ENCODE measurements at places on chromosomes 7 and 10.

GRCh38 chr7:85090143-85090542 is 96.7 kb downstream of the SEMA3D start:
- DNase-seq: no peak

GRCh38 chr10:35019041-35020024 is 70.8 kb downstream of the CUL2 start:
- DNase-seq: no peak

- DNase-seq: no peak
Measured at GRCh38 chr10:133359554-133359971, 1.7 kb upstream of the FUOM start.

GRCh38 chr10:131694781-131695495 is 205.9 kb upstream of the PPP2R2D start:
- DNase-seq: no peak

DNA sequence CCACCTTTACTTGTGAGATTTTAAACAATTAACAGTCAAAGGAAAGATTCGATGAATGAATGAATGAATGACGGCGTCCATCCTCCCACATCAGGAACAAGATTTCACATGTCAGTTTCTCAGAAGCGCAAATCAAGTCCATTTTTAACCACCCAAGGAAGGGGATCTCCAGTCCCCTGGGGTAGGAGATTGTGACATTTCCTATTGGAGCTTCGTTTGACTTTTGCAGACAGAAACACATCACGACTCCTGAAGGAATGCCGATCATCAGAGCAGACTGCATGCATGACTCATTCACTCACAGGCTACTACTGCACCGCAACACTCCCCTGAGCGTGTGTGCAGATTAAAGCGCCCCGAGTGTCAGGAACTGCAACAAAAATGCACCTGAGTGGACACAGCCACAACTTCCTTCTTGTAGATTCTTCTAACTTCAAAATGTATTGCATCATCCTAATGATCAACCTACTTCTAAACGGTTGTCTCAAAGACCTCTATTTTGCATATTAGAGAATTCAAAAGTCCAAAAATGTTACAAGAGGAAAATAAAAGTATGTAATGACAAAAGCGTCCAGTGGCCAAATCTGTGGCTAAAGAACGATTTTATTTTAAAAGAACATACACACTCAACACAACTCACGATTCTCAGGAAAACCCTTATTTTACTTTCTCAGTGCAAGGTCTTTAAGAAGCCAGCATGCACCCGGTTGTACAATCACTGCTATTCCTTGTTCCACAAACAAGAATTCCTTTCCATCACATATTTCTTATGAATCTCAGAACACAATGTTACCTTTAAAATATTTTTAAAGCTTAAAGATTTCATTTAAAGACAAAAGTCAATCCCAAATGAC is 172.6 kb downstream of the FAM107B start:
- DNase-seq: no peak

DNA sequence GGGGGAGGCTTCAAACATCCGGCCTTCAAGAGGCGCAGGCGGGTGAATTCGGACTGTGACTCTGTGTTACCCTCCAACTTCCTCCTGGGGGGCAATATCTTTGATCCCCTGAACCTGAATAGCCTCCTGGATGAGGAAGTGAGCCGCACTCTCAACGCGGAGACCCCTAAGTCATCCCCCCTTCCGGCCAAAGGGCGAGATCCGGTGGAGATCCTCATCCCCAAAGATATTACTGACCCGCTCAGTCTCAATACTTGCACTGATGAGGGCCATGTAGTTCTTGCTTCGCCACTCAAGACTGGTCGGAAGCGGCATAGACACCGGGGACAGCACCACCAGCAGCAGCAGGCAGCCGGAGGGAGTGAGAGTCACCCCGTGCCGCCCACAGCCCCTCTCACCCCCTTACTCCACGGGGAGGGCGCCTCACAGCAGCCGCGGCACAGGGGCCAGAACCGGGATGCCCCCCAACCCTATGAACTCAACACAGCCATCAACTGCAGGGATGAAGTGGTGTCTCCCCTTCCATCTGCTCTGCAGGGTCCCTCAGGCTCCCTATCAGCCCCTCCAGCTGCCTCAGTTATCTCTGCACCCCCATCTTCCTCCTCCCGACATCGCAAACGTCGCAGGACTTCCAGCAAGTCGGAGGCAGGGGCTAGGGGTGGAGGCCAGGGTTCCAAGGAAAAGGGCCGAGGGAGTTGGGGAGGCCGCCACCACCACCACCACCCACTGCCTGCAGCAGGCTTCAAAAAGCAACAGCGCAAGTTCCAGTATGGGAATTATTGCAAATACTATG is 1.1 kb downstream of the MEPCE start:
- DNase-seq: no peak

DNA sequence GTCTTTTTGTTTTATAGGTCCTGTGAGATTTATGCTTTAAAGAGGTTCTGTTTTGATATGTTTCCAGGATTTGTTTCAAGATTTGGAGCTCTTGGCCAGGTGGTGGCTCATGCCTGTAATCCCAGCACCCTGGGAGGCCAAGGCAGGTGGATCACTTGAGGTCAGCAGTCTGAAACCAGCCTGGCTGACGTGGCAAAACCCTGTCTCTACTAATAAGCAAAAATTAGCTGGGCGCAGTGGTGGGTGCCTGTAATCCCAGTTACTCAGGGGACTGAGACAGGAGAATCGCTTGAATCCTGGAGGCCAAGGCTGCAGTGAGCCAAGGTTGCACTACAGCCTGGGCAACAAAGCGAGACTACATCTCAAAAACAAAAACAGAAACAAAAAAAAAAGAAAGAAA is 8.3 kb upstream of the HYAL4 start:
- DNase-seq: no peak

GRCh38 chr7:94300176-94300835 is 94.4 kb upstream of the COL1A2 start:
- DNase-seq: no peak

- DNase-seq: no peak
Measured at GRCh38 chr10:80174641-80175395, 30.5 kb downstream of the ANXA11 start.

DNA sequence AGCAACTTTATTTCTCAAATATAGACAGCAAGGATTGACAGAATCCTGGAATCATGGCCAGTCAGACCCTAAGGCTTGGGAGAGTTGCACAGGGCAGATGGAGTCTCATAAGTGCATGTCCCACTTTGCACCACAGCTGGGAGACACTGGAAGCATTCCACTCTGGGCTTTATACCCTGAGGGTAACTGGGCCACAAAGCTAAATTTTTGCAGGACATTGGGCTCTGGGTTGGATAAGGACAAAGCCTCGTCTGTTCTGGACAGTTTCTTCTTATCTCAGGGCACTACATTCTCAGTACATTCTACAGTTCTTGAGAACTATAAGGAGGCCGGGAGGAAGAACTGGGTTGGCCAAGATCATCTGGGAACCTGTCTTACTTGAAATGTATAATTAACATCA is 158.3 kb upstream of the IGFBP3 start:
- DNase-seq: no peak

GRCh38 chr10:79176949-79177602 is 108.3 kb downstream of the ZMIZ1 start:
- no peak for DNase-seq

GRCh38 chr10:22646388-22646853 is 68.0 kb downstream of the PIP4K2A start:
- DNase-seq: no peak

DNA sequence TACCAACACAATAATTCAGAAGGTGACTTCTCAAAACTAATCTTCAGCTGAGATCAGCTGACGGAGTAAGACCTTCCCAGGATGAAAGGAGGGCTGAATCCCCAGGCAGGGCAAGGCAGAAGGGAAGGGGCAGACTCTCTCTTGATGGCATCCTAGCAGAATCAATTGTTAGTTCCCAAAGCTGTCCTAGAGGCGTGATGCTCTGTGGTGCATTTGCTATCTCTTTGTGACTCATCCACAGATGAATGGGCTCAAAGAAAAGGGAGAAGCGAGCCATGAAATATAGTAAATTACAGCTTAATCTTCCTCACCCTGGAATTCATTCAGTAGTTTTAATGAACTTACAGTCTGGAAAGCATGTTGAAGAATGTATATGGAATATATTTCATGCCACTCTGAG is 37.2 kb downstream of the PDE1C start:
- DNase-seq: no peak

DNA sequence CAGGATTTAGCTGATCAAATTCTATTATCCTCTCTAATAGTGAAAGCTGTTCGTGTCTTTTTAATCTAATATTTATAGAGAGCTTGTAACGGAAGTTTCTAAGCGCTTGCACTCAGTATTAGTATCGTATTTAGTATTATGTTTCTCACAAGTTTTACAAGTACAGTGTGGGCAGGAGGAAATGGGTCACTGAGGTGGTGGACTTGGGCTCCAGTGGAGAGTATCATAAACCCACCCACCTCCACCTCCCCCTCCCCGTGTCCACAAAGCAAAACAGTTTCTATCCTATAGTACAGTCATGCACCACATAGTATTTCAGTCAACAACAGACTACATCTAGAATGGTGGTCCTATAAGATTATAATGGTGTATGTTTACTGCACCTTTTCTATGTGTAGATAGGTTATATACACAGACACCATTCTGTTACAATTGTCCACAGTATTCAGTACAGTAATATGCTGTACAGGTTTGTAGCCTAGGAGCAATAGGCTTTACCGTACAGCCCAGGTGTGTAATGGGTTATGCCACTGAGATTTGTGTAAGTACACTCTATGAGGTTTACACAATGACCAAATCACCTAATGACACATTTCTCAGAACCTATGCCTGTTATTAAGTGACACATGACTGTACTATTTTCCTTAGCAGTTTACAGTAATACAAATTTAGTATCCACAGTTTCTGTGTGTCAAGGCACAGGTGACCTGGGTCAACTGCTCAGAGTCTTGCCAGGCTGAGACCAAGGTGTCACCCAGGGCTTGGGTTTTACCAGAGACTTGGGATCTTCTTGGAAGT is 1021.3 kb upstream of the C7orf33 start:
- DNase-seq: no peak

GRCh38 chr10:59175538-59176240 is 754 bp upstream of the PHYHIPL start:
- no peak for DNase-seq

- no peak for DNase-seq
Measured at GRCh38 chr7:8931906-8932646, 498.7 kb downstream of the NXPH1 start.

DNA sequence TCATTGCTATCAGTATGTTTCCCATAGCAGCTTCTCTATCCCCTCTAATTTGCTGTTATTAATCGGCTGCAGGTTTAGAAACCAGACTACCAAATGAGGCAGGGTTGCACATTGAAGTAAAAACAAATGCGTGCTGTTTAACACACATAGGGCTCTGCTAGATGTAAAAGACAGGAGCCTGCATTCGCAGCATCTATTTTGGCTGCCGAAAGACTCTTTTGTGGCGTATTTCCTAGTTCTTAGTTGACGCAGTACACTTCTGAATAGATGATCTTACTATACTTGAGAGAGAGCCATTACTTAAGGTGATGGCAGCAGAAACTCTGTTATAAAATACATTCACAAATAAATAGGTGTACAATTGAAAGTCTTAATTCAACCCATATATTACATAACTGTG is 21.4 kb downstream of the SGCE start:
- DNase-seq: no peak

DNA sequence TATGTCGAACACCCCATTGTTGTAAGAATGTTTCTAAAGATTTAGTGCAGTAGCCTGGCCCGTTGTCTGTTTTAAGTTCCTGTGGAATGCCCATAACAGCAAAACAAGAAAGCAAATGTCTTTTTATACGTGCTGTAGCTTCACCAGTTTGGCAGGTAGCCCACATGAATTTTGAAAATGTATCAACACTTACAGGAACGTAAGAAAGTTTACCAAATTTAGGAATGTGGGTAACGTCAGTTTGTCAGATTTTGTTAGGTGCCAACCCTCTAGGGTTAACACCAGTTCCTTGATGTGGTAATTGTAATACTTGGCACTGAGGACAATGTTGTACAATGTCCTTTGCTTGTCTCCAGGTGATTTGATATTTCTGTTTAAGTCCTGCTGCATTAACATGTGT is 3.2 kb upstream of the GIMAP4 start:
- no peak for DNase-seq

- DNase-seq: no peak
Measured at GRCh38 chr10:72087969-72088888, at the start of gene SPOCK2. SPOCK2 (minus strand) TSS chr10:72088551; CDS start chr10:72088328, 223 bp downstream.

DNA sequence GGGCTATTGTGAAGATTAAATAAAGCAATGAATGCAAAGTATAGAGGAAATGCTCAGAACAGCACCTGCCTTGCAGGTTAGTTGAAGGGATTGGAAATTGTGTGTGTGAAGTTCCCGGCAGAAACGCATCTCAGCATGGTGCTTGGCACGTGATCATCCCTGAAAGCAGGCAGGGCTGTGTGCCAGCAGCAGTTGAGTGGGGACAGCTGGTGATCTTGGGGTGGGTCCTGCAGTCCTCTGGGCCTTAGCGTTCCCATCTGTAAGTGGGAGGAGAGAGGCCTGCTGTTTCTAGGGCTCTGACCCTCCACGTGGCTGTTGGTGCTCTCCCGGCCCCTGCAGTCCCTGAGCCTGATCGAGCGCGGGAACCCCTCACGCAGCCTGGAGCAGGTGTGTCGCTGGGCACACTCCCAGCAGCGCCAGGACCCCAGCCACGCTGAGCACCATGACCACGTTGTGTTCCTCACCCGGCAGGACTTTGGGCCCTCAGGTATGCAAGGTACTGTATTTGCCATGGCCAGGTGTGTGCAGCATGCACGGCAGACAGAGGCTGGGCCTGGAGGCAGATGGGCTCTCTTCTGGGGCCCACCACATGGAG is 55.3 kb downstream of the TBATA start:
- DNase-seq: no peak

- DNase-seq: no peak
Measured at GRCh38 chr10:123847686-123848432, 43.7 kb downstream of the CPXM2 start.

GRCh38 chr7:20183086-20183485 is 34.1 kb downstream of the MACC1 start:
- DNase-seq: no peak

DNA sequence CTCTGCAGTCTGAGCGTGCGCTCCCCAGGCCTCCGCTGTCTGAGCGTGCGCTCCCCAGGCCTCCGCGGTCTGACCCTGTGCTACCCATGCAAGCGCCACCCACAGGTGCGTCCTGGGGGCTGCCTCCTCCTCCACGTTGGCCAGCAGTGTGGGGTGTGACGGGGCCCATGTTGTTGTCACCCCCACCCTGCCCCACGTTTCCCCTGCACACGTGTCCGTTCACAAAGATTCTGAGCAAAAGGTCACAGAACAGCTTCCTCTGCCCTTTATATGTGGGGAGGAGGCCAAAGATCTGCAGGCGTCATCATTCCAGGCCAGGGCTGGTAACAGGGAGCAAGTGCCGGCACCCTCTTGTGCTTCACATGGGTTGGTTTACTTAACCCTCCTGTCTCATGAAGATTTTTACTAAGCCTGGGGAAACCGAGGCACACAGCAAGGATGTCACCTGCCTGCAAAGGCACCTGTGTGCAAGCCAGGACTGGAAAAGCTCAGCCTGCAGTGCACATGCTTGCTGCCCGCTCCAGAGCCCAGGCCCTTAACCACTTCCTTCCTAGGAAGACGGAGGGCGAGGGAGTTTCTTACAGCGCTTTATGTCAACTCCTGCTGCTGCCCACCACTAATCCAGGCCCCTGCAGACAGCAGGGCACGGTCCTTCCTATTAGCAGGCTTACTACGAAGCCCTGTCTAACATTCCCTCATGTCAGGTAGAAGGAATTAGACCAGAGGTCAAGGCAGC is 4.8 kb downstream of the GPR146 start:
- DNase-seq: no peak

All from cortex of kidney (tissue), 1 donor.